Activated CD8-positive, alpha-beta memory T cell treated with anti-CD3 and anti-CD28 coated beads for 4 hours (primary cell): ENCODE measurements at places on chromosomes 7 and 10.

DNA sequence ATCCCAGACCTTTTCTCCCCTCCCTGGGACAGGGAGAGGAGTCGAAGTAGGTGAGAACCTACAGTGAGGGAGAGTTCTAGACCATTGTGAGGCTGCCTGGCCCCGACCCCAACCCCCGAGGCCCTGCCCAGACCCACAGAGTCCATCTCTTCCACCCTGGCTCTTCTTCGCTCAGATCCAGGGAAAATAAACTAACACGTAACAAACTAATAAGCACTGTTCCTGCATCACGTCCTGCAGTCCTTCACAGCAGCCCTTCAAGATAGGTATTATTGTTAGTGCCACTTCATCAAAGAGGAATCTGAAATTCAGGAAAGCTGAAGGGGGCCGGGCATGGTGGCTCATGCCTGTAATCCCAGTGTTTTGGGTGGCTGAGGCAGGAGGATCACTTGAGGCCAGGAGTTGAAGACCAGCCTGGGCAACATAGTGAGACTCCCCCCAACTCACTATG is at the start of gene SPACDR:
TSS of gene SPACDR (minus strand) at position 51 of the 451 bp plus-strand sequence. CDS start 235 bp downstream, outside the sequence.
- DNase-seq, result no peak

DNA sequence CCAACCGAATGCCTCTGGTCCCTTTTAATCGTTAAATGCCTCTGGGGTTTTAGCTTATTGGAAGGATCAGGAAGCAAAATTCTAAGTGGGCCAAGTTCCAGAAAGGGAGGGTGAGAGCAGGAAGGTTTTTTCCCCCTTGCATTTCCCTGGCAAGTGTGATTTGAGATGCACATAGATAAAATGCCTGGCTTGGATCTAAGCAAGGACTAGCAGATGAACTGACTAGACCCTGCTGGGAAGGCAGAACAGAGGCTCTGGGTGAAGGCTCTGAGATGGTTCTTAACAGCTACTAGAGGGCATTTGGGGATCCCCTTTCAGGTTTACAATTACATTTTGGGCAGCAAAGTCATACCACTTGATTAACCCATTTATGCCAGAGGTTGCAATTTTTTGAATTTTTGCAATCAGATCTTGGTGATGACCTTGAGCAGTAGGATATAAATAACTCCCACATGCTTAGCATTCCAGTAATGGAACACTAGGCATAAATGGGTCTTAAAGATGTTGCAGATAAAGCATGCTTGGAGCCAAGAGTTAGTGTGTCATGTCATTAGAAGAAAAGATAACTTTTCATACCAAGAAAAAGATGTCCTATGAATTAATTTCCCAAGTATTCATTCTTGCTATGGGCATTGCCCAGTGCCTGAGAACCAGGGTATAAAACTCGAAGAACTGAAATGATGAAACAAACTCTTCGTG is 205.9 kb downstream of the SEC23IP start:
- DNase-seq, result no peak

DNA sequence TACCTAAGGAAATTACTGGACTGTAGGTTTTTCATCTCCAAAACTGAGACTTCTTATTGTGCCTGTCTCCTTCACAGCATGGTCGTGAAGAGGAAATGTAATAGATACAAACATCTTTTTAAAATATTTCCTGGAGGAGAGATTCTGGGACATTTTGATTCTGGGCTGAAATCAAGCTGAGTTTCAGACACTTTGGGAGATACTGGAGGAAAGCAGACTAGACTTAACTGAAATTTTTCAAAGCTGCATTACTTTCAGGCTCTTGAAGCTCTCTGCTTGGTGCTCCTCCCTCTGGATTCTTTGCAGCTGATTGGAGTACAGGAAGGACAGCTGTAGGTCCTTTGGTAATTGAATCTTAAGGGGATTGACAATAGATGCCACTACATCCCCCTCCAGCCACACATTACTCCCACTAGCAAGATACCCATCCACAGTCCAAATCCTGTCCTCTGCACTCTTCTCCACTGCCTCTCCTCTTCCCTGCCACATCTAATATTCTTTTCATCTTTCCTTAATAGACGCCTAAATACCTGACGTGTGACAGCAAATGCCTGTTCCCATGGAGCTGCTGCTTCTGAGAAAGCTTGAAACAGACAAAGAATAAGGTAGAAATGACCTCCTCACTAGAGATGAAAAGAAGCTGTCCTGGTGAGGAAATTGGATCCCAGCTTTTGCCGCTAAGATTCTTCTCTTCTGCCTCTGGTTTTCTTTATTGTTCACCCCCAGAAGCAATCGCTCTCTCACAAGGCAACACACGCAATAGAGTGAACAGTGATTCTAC is 111.5 kb upstream of the PHYHIPL start:
- DNase-seq, result no peak

GRCh38 chr10:75042292-75042974 is 69.0 kb upstream of the SAMD8 start:
- DNase-seq, result no peak

DNA sequence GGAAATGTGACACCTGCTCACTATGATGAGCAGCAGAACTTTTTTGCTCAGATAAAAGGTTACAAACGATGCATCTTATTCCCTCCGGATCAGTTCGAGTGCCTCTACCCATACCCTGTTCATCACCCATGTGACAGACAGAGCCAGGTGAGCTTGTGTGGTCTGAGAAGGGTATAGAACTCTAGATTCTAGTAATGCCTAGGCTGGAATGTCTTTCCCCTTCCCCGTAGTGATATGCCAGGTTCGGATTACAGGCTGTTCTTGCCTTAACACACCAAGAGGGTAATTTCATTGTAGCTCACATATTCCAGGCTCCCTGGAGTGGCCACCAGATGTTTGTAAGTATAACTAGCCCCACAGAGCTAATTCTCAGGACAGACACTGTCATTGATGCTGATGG is 9.2 kb downstream of the HIF1AN start:
- no peak for DNase-seq

GRCh38 chr7:77328669-77329068 is 87.5 kb downstream of the GSAP start:
- DNase-seq, result no peak

- no peak for DNase-seq
These were observed 493.9 kb downstream of the HTR7 start for GRCh38 chr10:90363799-90364483.

- no peak for DNase-seq
These were observed 30.5 kb downstream of the ACTA2 start for GRCh38 chr10:88922041-88922440.

- no peak for DNase-seq
These were observed 2.6 kb upstream of the RFC2 start for GRCh38 chr7:74256491-74257408.

- no peak for DNase-seq
These were observed 144.6 kb upstream of the COL1A2 start for GRCh38 chr7:94250124-94250523.

DNA sequence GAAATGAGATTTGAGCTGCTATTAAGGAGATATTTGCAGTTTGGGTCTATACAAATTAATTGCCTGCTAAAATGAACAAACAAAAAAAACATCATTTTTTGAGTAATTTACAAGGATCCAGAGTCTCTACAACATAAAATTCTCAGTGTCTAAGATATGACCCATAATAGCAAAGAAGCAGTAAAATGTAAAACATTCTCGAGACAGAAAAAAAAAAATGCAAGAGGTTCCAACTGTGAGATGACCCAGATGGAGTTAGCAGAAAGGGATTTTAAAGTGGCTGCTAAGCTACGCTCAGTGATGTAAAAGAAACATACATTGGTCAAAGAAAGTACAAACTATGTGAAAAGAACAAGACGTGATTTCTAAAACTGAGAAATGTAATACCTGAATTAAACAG is 471.0 kb downstream of the SH2D4B start:
- no peak for DNase-seq

GRCh38 chr10:59265141-59265540 is 88.7 kb downstream of the PHYHIPL start:
- no peak for DNase-seq
